IMR-90 (cell line): ENCODE measurements at places on chromosomes 13 and 19. TPM values are rescaled to one million over a fixed set of nuclear protein-coding genes. Genes with fewer than 3 reads are reported as not detected.

Gene ZNF135
- 2.4 and 2.7 TPM in 2 replicates for polyA plus RNA-seq

Gene C13orf42
- not detected in 2 replicates for polyA plus RNA-seq

Gene IGFL2
- not detected in 2 replicates for polyA plus RNA-seq

Gene CD70
- polyA plus RNA-seq = not detected in 2 replicates

Gene KLHL1
- not detected in 2 replicates for polyA plus RNA-seq

Gene SLC15A1
- not detected in 2 replicates for polyA plus RNA-seq

Gene CNN2
- polyA plus RNA-seq = 385 and 395 TPM in 2 replicates

Gene ACP5
- 0.76 and 1.2 TPM in 2 replicates for polyA plus RNA-seq

Gene PEPD
- polyA plus RNA-seq = 88.4 and 94.4 TPM in 2 replicates

Gene PROZ
- not detected in 2 replicates for polyA plus RNA-seq

Gene VRK3
- 27.9 and 35.8 TPM in 2 replicates for polyA plus RNA-seq

Gene GIPR
- polyA plus RNA-seq = 0.63 and 1.2 TPM in 2 replicates

Gene KIR2DL4
- polyA plus RNA-seq = not detected in 2 replicates

Gene ADAMTS10
- 11.5 and 15.1 TPM in 2 replicates for polyA plus RNA-seq

Gene KHSRP
- polyA plus RNA-seq = 93.7 and 103 TPM in 2 replicates

Gene GATAD2A
- polyA plus RNA-seq = 33.2 and 44.3 TPM in 2 replicates

Gene LYPD5
- polyA plus RNA-seq = 0.27 and 0.31 TPM in 2 replicates

Gene LGI4
- polyA plus RNA-seq = 0.06 and 0.10 TPM in 2 replicates

Gene MYPOP
- 2.8 and 3.1 TPM in 2 replicates for polyA plus RNA-seq

Gene ZNF234
- 2.6 and 4.0 TPM in 2 replicates for polyA plus RNA-seq

Gene TMEM161A
- polyA plus RNA-seq = 34.8 and 45.9 TPM in 2 replicates

Gene HSPB6
- polyA plus RNA-seq = 188 and 206 TPM in 2 replicates

Gene GNG14
- not detected in 2 replicates for polyA plus RNA-seq

Gene CLIP3
- polyA plus RNA-seq = 24.4 and 28.7 TPM in 2 replicates

Gene FGF22
- polyA plus RNA-seq = 0.14 and 0.24 TPM in 2 replicates

Gene KLK13
- polyA plus RNA-seq = 0.16 TPM in 1 of 2 replicates, not detected in the other

Gene SLC5A5
- not detected in 2 replicates for polyA plus RNA-seq

Gene ZNF443
- 0.52 and 0.79 TPM in 2 replicates for polyA plus RNA-seq

Gene FLT3LG
- 8.3 and 10.2 TPM in 2 replicates for polyA plus RNA-seq

Gene ARGLU1
- polyA plus RNA-seq = 50.0 and 51.4 TPM in 2 replicates

Gene KLK15
- polyA plus RNA-seq = not detected in 2 replicates

Gene NPHS1
- not detected in 2 replicates for polyA plus RNA-seq

Gene UGGT2
- polyA plus RNA-seq = 19.6 and 21.4 TPM in 2 replicates

Gene GIPC3
- polyA plus RNA-seq = 0.36 and 0.42 TPM in 2 replicates

Gene COL4A1
- polyA plus RNA-seq = 301 and 337 TPM in 2 replicates

Gene KCTD4
- 0.40 and 0.53 TPM in 2 replicates for polyA plus RNA-seq
